T47D (cell line): ENCODE measurements at places on chromosomes 1 and 21.

- DNase-seq = no peak
These were observed 34.3 kb upstream of the SIM2 start for GRCh38 chr21:36664662-36664990.

- no peak for DNase-seq
These were observed 72.9 kb downstream of the IFI44 start for GRCh38 chr1:78722521-78722920.

DNA sequence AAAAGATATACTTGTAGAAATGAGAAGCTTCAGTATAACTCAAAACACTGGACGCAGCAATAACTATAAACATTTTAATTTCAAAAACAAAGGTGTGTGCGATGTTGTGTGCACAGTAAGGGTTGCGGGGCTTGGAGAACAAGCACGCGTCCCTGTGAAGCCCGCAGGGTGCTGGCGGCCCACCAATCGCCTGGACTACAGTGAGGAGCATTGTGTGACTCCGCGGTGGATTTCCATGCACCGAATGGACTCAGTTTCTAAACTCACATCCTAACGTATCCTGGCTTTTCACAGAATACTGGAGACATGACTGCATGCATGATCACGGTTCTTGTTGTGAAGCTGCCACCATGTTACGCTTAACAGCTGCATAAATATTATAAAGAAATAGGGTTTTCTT lies 33.0 kb downstream of the NTPCR start:
- no peak for DNase-seq

DNA sequence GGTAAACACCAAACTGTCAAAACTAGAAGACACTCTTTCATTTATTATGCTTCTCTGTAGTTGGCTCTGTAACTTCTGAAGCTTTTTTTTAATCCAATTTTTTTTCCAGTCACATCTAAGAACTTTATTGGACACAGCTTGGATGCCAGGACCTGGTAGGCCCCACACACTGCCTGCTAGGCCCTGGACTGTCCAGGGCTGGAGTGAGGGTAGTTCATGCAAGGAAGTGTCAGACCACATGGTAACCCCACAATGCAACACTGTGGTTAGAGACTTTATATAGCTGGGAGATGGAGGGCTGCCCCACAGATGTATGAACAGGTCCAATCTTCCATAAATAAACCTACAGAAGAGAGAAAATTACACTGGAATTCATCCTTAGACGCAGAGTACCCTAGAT lies 7.1 kb downstream of the SLC2A1 start:
- DNase-seq = no peak

DNA sequence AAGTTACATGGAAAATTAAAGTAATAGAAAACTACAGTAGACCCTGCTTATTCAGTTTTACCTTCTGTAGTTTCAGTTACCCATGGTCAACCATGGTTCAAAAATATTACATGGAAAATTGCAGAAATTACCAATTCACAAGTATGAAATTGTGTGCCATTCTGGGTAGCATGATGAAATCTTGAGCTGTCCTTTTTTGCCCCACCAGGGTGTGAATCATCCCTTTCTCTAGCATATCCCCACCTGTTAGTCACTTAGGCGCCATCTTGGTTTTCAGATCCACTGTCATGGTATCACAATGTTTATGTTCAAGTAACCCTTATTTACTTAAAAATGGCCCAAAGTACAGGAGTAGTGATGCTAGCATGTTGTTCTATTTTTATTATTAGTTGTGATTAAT lies 3.5 kb upstream of the LRIF1 start:
- no peak for DNase-seq

DNA sequence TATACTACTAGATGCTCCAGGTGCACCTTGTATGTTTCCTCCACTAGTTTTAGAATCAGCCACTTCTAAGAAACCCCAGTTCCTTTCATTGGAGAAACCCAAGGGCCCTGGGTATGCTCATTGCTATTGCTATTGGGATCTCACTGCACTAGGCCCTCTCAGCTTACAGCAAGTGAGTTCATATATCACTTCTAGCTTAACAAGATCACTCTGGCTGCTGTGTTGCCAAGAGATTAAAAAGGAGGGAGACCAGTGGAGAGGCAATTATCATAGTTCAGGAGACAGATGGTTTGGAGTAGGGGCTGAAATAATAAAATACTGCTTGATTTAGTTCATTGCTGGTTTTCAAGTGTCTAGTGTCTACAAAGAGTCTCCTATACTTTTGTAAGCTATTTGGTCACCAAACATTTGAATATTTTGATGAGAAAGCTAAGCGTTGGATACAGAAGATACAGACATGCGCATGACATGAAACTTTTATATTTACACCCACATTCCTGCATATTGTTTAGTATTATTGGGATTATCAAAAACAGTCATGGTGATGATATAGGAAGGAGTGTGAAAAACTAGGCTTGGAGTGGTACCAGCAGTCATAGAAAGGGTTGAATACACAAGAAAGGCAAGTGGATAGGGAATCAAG lies 671.9 kb downstream of the ADGRL2 start:
- DNase-seq = no peak

- DNase-seq = no peak
These were observed 45.4 kb upstream of the SELENON start for GRCh38 chr1:25754470-25755181.

- no peak for DNase-seq
These were observed 25.3 kb downstream of the MPZL1 start for GRCh38 chr1:167746988-167747655.

DNA sequence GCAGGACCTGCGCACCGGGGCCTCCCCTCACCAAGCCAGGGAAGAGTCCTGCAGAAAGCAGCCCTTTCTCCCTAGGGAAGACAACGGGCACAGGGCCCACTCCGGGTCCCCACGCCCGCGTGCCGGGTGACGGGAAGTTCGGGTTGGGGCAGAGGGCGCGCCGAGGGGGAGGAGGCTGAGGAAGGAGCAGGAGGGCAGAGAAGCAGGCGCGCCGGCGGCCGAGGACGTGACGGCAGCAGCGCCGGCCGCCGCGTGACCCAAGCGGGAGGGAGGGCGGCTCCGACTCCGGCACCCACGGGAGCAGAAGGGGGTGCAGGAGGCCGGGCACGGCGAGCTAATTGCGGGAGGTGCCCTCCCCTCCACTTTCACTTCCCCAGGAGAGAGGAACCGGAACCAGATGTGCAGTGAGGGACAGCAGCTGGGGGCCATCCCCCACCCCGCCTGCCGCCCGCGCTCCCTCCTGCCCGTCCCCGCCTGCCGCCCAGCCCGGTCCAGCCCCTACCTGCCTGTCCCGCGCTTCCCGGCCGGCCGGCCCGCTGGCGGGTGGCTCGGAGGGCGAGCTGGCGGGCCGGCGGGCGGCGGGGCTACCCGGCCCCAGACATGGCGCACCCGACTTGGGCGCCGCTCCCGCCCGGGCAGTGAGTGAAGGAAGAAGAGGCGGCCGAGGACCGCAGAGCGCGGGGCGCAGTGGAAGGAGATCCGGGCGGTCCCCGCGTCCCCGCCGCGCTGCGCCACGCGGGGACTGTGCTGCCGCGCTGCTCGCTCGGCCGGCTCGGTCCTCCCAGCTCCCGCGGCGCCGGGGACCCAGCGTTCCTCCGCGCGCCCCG lies 510 bp downstream of the DENND4B start:
- peak; percentile 88 for DNase-seq

- DNase-seq = no peak
These were observed 23.4 kb downstream of the OLFML3 start for GRCh38 chr1:114002492-114003239.

GRCh38 chr1:81499487-81499886 lies 301.2 kb upstream of the ADGRL2 start:
- DNase-seq = no peak

- no peak for DNase-seq
These were observed 1.6 kb downstream of the EPS15 start for GRCh38 chr1:51517361-51518032.

DNA sequence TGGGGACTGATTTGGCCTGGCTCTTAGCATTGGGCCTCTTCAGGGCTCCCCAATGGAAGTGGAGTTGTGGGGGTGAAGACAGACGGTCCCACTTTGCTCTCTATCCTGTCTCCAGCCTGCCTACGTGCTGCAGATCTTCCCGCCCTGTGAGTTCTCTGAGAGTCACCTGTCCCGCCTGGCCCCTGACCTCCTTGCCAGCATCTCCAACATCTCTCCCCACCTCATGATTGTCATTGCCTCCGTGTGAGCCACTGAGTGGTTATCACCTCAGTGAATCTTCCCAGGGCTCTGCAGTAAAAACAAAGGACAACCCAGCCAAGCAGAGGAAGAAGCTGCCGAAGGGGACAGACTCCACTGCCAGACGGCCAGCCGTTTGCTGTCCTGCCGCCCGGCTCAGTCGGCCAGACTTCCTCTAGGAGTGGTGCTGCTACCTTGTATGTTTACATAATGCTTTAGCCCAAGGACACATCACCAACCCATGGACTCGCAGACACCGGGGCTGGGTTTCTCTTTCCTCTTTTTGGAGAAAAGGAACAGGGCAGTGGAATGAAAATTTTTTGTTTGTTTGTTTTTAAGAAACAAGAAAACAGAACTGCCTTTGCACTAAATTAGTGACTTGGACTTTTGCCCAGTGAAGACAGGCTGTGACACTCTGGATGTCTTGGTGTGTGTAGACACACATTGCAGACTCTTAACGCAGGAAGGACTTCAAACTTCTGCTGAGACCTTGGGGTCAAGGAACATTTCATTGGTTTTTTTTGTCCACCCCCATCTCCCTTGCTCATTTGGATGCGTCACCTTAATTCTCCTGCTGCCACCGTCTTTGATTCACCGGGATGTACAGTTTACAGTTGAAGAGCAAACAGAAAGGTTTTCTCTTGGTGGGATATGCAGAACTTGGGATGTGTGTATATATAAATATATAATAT lies 36.5 kb downstream of the ZBTB17 start:
- DNase-seq = peak; percentile 70

DNA sequence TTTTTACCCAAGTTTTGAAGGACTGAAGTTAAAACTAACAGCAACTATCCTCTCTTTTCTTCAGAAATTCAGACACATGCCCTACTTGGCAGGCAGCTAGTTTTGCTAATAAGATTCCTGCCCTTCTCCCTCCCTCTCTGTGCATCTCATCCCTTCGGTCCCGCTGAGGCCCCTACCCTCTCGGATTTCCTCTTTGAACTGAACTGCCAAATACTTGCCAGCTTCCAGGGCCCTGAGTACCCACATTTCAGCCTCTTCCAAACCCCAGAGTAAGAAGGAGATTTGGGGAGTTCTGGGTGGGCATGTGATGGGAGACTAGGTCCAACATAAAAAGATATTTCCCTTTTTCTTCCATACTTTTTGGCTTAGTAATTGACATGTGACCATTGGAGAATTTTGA lies 116.5 kb upstream of the JUN start:
- no peak for DNase-seq

GRCh38 chr1:193697115-193697762 lies 510.8 kb upstream of the B3GALT2 start:
- DNase-seq = no peak

- DNase-seq = no peak
These were observed 60.9 kb downstream of the SIPA1L2 start for GRCh38 chr1:232568906-232569553.

DNA sequence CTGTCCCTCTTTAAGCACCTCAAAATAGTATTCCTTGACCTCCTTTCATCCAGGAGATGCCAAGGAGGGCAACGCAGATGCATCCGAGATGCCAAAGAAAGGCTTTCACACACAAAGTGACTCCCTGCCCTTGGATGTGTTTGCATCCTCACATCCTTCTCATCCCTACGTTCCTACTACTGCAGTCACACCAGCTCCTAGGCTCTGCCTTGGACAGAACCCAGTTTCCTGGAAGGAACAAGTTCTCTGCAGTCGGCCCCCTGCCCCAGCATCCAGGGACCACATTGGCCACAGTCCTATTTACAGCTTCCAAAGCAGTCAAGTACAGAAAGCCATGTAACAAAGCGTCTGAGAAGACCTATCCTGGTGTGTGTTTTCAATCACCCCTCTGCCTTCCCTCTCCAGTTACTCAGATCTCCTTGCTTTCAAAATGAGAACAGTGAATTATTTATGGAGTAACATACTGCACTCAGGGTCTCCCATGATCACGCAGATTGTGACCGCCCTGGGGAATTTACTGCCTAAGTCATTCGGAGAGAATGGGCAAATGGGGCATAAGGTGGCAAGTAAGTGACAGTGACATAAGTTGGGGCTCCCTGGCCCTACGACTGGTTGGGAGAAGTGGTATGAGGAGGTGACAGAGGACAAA lies 21.8 kb upstream of the SRP9 start:
- DNase-seq = no peak

DNA sequence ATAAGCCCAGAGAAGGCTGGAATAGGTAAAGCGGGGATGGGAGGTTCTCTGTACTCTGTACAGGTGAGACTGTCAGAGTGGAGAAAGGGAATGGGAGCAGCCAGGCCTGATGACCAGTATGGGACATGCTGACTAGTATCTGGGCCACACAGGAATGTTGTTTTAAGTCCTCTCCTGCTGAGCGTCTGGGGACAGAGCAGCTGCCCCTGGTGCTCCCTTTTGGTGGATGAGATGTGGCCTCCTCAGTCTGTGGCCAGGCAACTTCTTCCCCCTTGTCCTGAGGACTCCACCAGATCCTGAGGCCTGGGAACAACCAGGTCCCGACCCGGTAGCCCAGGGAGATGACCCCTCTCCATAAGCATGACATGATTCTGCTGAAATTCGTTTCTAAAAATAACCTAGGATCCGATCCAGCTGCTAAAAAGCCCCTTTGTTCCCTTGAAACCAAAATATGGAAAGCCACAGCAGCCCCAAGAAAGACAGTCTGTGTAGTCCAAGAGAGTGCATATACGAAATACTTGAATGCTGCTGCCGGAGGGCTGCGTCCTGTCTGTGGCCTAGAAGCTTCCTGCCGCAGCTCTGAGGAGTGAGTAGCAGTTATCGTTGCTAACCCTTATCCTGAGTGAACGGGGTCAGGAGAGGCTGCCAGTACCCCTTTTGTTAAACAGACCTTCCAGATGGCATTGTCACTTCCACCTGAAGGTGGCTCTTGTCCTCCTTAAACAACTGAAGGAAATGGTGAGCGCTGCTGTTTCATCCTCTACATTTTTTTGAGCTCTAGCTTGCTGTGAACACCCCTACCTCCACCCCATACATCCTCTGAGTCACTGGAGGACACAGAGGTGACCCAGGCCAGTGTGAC lies 47.1 kb downstream of the ATP2B4 start:
- no peak for DNase-seq

DNA sequence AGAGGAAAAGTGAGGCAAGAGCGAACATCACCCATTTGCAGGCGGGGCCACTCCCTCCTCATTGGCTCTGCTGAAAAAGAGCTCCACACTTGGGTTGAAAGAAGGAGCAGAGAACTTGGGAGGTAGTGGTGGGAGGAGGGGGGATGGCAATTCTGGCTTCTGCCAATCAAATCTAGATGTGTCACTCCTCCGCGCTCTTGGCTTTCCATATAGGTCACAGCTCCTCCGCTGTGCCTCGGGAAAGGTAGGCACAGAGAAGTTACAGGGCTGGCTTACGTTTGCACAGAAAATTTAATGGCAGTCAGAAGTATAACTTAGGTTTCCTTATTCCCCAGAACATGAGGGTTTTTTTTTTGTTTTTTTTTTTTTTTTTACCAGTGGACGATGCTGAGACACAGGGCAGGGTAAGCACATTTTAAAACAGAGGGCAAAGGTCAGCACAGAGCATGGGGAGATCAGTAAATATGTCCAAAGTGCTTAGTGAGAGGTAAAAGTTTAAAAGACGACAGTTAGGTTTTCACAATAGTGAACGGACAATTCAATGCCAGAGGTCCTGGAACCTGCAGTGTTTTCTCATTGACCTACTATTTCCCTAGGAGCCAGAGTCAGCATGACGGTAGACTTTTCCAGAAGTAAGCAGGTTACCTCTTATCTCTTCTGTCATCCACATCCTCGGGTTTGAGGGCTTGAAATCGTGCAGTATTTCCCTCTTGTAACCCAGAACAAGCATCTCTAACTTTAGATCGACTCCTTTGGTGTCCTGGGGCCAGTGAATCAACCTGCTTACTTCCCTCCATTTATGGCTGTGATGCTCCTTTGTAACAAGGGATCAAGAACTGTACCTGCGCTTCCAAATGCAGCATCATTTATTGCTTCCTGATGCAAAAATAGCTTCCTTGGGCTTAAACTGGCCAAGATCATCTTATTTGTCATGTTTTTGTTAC lies 258.9 kb upstream of the PROX1 start:
- DNase-seq = no peak
